Gastrocnemius medialis (tissue), 4 donors: ENCODE measurements at places on chromosomes 7 and 10. TPM values are rescaled to one million over a fixed set of nuclear protein-coding genes. Genes with fewer than 3 reads are reported as not detected.

- H3K27ac ChIP-seq = no peak overlapping the region
- H3K4me3 ChIP-seq = no peak overlapping the region
- H3K36me3 ChIP-seq = no peaks in the 10 kb centered on the region
- H3K27me3 ChIP-seq = no peaks in the 10 kb centered on the region
- peaks cover 25% of the 10 kb centered on the region for H3K4me1 ChIP-seq
Measured at GRCh38 chr7:100696123-100696521, 2.1 kb upstream of the GIGYF1 start.

- no peaks in the 10 kb centered on the region for H3K27me3 ChIP-seq
- H3K36me3 ChIP-seq = no peaks in the 10 kb centered on the region
- H3K4me1 ChIP-seq = no peaks in the 10 kb centered on the region
- H3K27ac ChIP-seq = no peak overlapping the region
- H3K4me3 ChIP-seq = no peak overlapping the region
Measured at GRCh38 chr10:20142311-20142710, 326.1 kb downstream of the PLXDC2 start.

DNA sequence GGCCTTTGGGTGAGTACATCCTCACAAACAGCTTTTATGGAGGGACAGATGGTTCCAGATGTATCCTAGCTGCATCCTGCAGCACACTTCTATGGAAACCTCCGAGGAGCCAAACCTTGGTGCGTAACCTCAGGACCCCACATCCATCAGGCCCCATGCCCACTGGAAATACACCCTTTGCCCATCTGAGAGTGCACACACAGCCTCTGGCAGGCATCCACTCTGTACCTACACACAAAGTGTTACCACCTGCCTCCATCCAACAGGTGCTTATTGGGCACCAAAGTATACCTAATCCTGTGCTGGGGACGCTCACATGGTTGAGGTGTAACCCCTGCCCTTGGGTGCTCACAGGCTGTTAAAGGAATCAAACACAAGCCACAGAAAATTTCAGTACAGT is 117.9 kb downstream of the ADCY1 start:
- DNase-seq = no peak
- H3K36me3 ChIP-seq = no peaks in the 10 kb centered on the region
- H3K27ac ChIP-seq = no peak overlapping the region
- H3K4me3 ChIP-seq = no peak overlapping the region

DNA sequence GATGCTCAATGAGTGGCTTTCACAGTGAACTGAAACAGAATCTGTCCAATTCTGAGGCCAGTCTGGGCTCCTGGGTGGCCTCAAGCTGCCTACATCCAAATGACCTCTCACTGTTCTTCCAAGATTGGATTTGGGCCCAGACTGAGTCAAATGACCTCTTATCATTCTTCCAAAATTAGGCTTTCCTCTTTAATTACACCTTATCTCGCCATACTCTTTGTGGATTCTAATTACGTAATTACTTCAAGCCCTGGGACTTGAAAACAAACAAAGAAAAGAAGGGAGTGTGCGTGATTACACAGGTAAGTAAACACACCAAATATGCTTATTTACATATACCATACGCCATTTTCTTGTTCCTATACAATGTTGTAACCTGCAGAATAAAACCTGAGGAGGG is 18.8 kb downstream of the SORBS1 start:
- no peaks in the 10 kb centered on the region for H3K27me3 ChIP-seq
- peaks cover 79% of the 10 kb centered on the region for H3K4me1 ChIP-seq
- H3K4me3 ChIP-seq = no peak overlapping the region
- H3K36me3 ChIP-seq = no peaks in the 10 kb centered on the region
- H3K27ac ChIP-seq = peak overlapping the region; percentile 63
- DNase-seq = no peak

- no peak overlapping the region for H3K27ac ChIP-seq
- no peaks in the 10 kb centered on the region for H3K36me3 ChIP-seq
- H3K4me3 ChIP-seq = no peak overlapping the region
- peaks cover 28% of the 10 kb centered on the region for H3K4me1 ChIP-seq
Measured at GRCh38 chr10:31871266-31872065, 57.2 kb downstream of the ARHGAP12 start.

- no peaks in the 10 kb centered on the region for H3K27me3 ChIP-seq
- no peak overlapping the region for H3K27ac ChIP-seq
- DNase-seq = no peak
- no peaks in the 10 kb centered on the region for H3K4me1 ChIP-seq
Measured at GRCh38 chr7:150663802-150664494, 21.6 kb upstream of the GIMAP2 start.

GRCh38 chr10:112271982-112272381 is 11.2 kb upstream of the TECTB start:
- no peak overlapping the region for H3K4me3 ChIP-seq
- no peaks in the 10 kb centered on the region for H3K27me3 ChIP-seq
- H3K36me3 ChIP-seq = no peaks in the 10 kb centered on the region
- no peak overlapping the region for H3K27ac ChIP-seq
- H3K4me1 ChIP-seq = no peaks in the 10 kb centered on the region
- DNase-seq = no peak

- no peaks in the 10 kb centered on the region for H3K27me3 ChIP-seq
- peaks cover 62% of the 10 kb centered on the region for H3K4me1 ChIP-seq
- peak; percentile 52 for DNase-seq
- H3K36me3 ChIP-seq = peaks cover 56% of the 10 kb centered on the region
- H3K4me3 ChIP-seq = peak overlapping the region; percentile 94
- peak overlapping the region; percentile 97 for H3K27ac ChIP-seq
Measured at GRCh38 chr10:3780021-3780770, 4.8 kb downstream of the KLF6 start.

DNA sequence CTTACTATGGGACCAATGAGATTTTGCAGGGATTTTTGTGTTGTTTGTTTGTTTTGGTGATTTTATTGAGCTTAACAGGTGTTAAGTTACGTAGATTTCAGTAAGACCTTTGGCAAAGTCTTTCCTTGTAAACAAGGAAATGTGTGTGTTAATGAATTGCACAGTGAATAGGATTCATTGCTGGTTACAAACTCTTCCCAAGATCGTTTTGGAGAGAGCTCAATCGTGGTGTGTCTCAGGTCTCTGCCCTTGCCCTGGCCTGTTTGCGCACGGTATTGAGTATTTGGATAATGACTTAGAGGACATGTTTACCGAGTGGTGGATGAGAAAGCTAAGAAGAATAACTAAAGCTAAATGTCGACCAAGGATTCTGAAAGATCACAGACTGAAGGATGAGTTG is 41.9 kb downstream of the PRPF18 start:
- H3K27ac ChIP-seq = no peak overlapping the region
- no peaks in the 10 kb centered on the region for H3K27me3 ChIP-seq
- H3K4me3 ChIP-seq = no peak overlapping the region
- no peaks in the 10 kb centered on the region for H3K36me3 ChIP-seq
- peaks cover 15% of the 10 kb centered on the region for H3K4me1 ChIP-seq

DNA sequence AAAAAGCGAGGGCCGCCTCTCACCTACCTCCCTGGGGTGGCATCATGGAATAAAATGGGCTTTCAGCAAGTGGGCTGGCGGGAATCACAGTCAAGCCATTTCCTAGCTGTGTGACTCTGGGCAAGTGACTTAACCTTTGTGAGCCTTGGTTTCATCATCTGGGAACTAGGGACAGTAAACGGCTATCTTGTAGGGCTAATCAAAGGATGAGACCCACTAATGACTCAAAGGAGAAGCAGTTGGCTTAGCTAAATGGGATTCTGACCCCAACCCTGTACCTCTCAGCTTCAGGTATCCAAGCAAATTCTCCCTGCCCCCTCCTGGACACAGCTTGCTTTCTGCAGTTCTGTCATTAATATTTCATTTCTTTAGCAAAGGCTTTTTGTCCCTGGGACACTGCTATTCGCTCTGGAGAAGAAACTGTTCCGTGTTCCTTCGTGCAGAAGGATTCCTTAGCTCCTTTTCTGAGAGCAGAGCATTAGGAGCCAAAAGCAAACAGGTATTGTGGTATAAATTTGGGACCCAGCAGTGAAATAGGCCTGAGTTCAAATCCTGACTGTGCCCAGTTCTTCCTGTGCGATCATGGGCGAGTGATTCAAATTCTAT is 25.9 kb downstream of the TRIM8 start:
- DNase-seq = no peak
- H3K36me3 ChIP-seq = no peaks in the 10 kb centered on the region
- H3K27ac ChIP-seq = peak overlapping the region; percentile 82

GRCh38 chr7:30091491-30091912 is 43.3 kb upstream of the MTURN start:
- H3K27ac ChIP-seq = no peak overlapping the region
- H3K36me3 ChIP-seq = no peaks in the 10 kb centered on the region
- no peaks in the 10 kb centered on the region for H3K27me3 ChIP-seq
- no peak for DNase-seq
- no peaks in the 10 kb centered on the region for H3K4me1 ChIP-seq

DNA sequence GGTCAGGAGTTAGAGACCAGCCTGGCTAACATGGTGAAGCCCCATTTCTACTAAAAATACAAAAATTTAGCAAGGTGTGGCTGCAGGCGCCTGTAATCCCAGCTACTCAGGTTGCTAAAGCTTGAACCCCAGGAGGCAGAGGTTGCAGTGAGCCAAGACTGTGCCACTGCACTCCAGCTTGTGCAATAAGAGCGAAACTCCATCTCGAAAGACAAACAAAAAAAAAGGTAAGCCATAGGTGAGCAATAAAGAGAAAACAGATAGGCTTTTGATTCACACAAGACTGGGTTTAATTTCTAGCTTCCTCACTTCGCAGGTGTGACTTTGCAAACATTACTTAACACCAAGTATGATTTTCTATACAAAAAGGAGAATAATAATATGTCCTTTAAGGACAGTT is 72.3 kb upstream of the ACBD5 start:
- DNase-seq = no peak
- no peak overlapping the region for H3K4me3 ChIP-seq
- no peaks in the 10 kb centered on the region for H3K27me3 ChIP-seq
- H3K36me3 ChIP-seq = no peaks in the 10 kb centered on the region

DNA sequence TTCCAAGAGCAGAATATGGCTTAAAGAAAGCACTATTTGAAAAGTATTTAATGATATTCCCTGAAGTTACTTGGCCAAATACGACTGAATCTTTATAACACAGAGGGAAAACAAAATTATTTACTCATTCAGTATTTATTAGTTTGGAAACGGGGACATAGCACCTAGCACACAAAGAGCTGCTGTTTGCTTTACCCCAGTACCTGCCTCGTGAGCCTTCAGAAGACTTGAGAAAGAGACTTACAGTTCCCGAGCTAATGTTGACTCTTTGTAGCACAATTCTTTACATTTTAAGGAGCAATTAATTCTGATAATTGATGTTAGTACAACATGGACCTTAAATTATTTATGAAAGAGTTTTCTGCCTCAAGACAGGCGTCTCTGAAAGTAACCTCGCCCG is 88.7 kb downstream of the FAM204A start:
- no peak for DNase-seq
- H3K27me3 ChIP-seq = peaks cover 2% of the 10 kb centered on the region
- H3K4me3 ChIP-seq = no peak overlapping the region
- no peak overlapping the region for H3K27ac ChIP-seq
- no peaks in the 10 kb centered on the region for H3K36me3 ChIP-seq

DNA sequence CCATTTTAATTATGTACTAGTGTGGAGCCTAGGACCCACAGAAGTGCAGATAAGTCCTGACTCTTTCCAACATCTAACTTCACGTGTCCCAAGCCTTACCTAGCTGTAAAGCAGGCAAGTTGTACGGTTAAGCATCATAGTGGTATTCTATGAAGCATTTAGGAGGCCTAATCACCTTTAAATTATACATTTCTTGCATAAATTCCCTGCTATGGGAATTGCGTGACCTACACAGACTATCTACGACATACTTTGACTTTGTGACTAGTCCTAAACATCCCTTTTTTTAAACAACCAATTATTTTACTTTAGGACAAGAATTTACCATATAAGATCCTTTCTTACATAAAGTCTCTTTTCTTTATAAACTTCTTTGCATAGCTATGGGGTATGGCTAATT is 37.7 kb upstream of the LRGUK start:
- H3K36me3 ChIP-seq = no peaks in the 10 kb centered on the region
- H3K27ac ChIP-seq = no peak overlapping the region
- no peak overlapping the region for H3K4me3 ChIP-seq
- H3K27me3 ChIP-seq = no peaks in the 10 kb centered on the region

- H3K36me3 ChIP-seq = no peaks in the 10 kb centered on the region
- no peak overlapping the region for H3K27ac ChIP-seq
- H3K27me3 ChIP-seq = peaks cover 8% of the 10 kb centered on the region
Measured at GRCh38 chr7:143367972-143368371, 5.5 kb upstream of the FAM131B start.

GRCh38 chr7:31284106-31284505 is 56.4 kb downstream of the NEUROD6 start:
- no peak for DNase-seq
- H3K4me1 ChIP-seq = no peaks in the 10 kb centered on the region
- no peaks in the 10 kb centered on the region for H3K36me3 ChIP-seq
- H3K27ac ChIP-seq = no peak overlapping the region
- H3K27me3 ChIP-seq = no peaks in the 10 kb centered on the region

DNA sequence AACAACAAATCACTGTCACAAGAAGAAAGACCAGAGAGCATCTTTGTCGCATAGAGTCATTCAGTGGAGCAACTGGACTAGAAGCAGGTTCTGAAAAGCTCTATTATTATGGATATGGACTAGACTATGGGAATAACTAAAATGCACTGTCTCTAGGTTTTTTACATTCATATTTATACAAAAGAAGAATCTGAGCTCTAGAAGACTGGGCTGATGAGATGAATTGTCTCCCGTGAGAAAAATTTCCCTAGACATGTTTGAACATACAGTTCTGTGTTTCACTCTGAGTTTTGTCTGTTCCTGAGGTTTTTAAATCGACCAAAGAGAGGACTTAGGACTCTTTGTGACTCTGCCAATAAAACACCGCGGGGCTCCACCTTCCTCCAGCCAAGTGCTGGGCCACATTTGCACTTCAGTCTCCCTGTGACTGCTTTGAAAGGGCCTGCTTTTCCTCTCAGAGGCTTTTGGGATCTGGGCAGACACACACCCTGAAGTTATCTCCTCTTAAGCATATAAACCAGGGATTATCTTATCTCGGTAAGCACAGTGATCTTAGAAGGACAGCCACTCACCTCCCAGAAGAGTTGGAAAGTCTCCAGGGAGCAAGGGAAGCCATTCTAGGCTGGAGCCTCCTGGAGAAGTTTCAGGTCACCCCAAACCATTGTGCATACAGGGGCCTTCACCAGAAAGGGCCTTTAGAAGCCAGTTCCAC is 101.0 kb upstream of the JCAD start:
- no peaks in the 10 kb centered on the region for H3K4me1 ChIP-seq
- DNase-seq = no peak
- H3K36me3 ChIP-seq = no peaks in the 10 kb centered on the region
- no peak overlapping the region for H3K27ac ChIP-seq
- H3K27me3 ChIP-seq = no peaks in the 10 kb centered on the region
- no peak overlapping the region for H3K4me3 ChIP-seq

The NUTM2E gene
- not detected for total RNA-seq

The KDM7A gene
- 65.2 TPM for total RNA-seq

The PTPN20 gene
- 5.3 TPM for total RNA-seq

The SUN3 gene
- total RNA-seq = not detected
